ENCODE measurements at places on chromosomes 13 and 19. TPM values are rescaled to one million over a fixed set of nuclear protein-coding genes. Genes with fewer than 3 reads are reported as not detected.

- no peak for DNase-seq
Measured at GRCh38 chr19:17232258-17232657, 6.2 kb downstream of the OCEL1 start.

GRCh38 chr19:18450931-18451836 is 13.3 kb upstream of the ISYNA1 start:
- DNase-seq = peak; percentile 83

GRCh38 chr13:26568132-26568815 is 10.8 kb downstream of the WASF3 start:
- DNase-seq = no peak

Gene METTL21C
- not detected for total RNA-seq
